ENCODE measurements at places on chromosomes 1 and 21.

DNA sequence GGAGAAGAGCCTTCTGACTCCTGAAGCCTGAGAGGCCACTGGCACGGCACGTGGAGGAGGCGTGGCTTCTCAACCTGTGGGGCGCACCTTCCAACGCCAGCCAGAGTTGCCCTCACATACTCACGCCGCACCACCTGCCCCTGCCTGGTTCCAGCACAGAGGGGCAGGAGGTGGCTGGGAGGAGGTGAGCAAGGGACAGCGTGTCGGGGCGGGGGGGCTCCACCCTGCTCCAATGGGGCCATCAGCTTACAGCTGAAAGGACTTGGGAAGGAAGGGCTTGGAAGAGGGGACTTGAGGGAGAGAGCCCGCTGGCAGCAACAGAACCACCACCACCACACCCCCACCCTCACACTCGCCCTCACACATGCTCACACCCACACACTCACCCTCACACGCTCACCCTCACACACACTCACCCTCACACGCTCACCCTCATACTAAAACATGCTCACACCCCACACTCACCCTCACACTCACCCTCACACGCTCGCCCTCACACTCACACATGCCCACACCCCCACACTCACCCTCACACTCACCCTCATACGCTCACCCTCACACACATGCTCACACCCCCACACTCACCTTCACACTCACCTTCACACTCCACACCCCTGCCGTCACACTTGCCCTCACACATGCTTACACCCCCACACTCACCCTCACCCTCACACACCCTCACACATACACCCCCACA lies 41.6 kb upstream of the EDN2 start:
- no peak for DNase-seq

DNA sequence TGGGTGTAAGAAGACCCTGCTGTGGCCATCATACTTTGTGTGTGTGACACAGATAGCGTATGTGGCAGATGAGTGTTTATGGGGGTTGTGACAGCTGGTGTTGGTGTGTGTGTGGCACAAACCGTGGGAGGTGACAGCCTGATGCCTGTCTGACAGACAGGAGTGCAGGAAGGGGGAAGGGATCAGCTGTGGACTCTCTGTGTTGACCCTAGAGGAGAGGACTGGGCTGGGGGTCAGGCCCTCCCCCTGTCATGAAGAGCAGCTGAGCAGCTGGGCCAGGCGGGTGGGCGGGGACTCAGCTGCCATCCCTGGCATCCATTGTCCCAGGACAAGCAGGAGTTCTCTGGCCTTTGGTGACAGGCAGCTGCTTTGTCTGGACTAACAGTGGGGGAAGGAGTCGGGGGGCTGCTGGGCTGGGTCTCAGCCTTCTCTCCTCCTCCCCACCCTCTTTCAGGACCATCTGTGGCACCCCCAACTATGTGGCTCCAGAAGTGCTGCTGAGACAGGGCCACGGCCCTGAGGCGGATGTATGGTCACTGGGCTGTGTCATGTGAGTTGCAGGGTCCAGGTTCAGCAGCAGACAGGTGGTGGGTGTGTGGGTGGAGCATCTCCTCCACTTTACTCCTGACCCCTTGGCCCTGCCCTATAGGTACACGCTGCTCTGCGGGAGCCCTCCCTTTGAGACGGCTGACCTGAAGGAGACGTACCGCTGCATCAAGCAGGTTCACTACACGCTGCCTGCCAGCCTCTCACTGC lies 2.3 kb downstream of the PLK3 start:
- DNase-seq: no peak

DNA sequence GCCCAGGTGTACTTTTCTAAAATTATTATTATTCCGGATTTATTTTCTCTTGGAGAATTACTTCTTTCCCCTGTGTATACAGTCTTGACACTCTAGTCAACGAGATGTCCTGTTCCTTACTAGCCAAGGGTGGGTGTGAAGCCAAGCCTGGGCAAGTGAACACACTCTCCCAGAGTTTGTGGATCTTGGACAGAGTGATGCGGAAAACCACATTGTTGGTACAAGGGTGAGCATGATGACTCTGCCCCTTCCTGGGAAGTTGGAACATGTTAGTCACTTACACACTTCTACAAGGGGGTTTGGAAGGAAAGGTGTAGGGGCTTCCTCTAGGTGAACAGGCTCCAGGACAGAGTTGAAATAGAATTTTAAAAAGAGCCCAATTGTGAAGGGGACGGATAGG lies 20.0 kb upstream of the RD3 start:
- no peak for DNase-seq

DNA sequence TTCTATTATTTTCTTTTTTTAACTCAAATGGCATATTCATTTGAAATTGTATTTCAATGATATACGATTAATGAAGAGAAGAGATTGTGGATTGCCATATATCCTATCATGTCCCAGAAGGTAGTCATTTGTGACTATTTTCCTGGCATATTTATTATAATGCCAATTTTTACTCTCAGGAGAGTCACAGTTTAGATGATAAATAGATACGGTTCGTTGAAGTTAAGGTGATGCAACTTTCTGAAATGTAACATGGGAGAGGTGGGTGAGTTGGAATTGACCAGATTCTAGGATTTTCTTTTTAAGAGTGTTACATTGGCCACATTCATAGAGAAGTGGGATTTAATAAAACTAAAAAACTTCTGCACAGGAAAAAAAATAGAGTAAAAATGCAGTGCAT lies 1138.5 kb downstream of the NCAM2 start:
- DNase-seq: no peak

DNA sequence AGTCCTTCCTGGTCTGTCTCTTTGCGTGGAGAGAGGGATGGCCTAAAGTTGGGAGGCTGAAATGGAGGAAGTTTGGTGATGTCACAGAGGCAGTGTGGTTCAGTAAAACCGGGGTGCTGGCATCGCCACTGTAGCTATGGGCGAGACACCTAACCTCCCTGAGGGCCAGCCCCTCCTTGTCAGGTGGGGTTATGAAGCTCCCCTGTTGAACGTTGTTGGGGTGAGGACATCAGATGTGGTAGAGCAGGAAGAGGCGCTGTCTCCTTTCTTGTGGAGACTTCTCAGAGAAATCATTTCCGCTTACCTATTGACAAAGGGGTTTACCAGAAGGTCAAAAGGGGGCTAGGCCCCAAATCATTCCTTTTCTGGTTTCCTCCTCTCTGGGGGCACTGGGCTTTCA lies 294.7 kb downstream of the SIPA1L2 start:
- no peak for DNase-seq

DNA sequence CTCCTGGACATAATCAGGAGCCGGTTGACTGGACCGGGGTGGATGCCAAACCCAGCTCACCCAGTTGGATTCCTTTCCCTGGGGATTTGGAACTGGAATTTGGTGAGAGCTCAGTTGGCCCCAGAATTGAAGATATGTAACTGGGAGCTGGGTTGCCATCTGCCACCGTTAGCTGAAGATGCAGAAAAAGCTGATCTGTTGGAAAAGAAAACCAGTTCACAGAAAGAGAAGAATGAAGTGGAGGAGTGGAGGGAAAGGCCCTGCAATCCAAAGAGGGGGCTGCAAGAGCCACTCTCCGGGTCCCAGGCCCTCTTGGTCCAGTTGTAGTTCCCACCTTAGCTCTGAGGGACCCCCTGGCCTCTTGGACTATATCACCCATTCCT lies 16.0 kb downstream of the TEX35 start:
- no peak for DNase-seq

Measured in stimulated activated CD4-positive, alpha-beta T cell treated with anti-CD3 and anti-CD28 coated beads, Interleukin-2, amount 100 ng/mL, for 4 hours (primary cell).